Fibroblast of the aortic adventitia (primary cell): ENCODE measurements at places on chromosomes 4 and X.

DNA sequence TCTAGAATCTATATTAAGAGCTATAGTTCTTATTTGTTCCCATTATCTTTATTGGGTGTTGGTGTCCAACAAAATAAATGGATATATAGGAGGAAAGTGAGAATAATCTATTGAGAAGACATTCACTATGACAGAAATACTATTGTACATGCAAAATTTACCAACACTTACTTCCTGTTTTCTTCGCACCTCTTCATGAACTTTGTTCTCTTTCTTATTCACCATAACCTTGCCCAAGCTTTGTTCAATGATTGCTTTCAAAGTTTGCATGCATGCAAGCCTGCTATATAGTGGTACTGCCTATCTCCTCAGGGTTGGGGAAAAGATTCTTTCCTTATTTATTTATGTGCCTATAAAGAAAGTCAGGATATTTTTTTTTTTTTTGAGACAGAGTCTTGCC, 176.4 kb upstream of the JADE1 start:
- no peak for DNase-seq

DNA sequence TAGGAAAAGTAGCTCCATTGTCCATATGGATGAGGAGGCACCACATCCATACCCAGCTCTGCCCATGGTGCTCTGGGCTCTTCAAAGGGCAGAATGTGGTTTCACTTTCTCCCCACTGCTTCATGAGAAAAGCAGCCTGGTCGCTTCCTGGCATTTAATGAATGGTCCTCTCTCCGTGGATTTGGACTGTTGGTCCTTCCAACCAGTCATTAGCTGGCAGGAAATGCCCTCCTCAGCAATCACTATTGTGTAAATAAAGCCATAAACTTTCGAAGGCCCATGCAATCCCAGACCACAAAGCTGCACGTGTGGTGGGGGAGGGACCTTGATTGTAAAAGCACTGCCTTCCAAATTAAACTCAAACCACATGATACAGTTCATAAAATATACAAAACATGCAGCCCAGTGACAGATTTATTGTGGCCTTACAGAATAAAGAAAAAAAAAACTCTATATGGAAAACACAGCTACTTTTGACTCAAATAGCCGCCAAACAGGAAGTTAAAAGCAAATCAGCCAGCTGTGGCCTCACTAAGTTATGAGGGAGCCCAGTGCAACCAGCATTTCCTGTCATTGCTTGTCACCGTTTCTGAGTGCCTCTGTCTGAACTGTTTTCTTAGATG, 8.1 kb downstream of the MBNL3 start:
- DNase-seq, result peak; percentile 24

DNA sequence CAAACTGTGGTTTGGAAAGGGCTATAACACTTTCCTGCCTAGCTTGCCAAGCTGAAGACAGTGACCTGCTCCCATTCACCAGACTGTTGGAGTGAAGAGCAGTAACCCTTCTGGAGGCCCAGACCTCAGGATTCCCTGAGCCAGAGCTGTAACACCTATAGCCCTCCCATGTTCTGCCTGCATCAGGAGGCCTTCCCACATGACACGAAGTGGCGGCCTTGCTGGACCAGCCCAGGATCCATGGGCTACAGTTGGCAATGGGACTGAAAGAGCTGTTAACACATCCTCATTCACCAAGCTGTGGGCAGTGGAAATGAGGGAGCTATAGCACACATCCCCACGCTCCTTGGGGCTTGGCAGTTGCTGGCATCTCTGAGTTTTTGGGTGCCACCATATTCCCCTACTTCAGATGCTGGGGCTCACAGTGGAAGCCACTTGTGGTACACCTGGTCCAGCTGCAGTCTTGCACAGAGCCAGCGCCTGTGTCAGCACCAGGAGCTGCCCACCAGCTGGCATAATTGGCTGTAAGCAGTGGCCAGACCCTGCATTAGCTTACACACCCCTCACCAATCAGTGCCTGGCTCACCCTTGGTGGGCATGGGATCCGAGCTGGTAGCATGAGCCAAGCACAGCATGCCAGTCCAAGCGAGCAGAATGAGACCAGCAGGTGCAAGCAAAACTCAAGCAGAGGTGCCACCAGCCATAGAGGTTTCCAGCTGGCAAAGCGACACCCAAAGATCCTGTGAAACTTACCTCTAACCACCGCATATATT, 1029.3 kb downstream of the TECRL start:
- DNase-seq, result no peak

DNA sequence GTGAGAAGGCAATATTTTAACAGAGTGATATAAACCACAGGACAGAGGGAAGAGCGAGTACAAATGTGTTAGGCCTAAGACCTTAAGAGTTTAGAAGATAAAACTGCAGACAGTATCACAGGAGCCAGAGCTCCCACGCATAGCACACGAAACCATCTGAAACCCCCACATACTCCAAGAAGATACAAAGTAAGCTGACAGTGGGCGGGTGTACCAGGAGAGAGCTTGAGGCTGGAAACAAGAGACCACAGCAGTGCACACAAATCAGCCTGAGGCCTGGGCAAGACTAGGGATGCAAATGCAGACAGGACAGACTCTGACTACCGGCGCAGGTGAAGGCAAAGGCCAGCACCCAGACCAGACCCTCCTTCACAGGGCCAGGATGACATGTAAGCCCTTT, 54.1 kb upstream of the ARHGAP24 start:
- DNase-seq, result no peak

DNA sequence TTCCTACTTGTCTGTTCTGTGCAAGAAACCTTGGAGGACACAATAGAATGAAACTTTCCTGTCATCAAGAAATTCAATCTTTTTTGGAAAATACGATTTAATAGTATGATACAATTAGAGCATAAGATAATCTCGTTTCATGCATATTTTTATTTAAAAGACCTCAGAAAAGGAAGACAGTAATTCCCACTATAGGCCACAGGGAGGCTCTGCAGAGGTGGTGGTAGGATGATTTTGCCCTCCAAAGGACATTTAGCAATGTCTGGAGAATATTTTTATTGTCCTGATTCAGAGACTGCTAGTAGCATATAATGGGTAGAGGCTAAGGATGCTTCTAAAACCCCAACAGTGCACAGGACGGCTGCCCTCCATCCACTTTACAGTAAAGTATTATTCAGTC, 68.7 kb downstream of the PAK3 start:
- peak; percentile 4 for DNase-seq

DNA sequence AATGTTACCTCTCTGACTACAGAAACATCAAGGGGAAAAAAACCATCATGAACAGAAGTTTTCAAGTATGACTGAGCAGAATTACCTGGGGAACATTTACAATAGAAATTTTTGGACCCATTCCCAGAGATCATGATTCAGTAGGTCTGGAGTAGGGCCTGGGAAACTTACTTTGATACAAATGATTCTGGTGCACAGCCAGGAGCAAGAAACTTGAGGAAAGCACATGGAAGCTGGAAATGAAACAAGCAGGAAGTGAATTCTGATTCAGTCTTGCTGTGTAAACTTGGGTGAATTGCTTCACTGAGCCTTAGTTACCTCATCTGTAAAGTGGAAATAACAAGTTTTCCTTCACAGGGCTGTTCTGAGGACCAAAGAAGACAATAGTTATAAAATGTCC, 192.5 kb upstream of the TAPT1 start:
- DNase-seq, result peak; percentile 87

DNA sequence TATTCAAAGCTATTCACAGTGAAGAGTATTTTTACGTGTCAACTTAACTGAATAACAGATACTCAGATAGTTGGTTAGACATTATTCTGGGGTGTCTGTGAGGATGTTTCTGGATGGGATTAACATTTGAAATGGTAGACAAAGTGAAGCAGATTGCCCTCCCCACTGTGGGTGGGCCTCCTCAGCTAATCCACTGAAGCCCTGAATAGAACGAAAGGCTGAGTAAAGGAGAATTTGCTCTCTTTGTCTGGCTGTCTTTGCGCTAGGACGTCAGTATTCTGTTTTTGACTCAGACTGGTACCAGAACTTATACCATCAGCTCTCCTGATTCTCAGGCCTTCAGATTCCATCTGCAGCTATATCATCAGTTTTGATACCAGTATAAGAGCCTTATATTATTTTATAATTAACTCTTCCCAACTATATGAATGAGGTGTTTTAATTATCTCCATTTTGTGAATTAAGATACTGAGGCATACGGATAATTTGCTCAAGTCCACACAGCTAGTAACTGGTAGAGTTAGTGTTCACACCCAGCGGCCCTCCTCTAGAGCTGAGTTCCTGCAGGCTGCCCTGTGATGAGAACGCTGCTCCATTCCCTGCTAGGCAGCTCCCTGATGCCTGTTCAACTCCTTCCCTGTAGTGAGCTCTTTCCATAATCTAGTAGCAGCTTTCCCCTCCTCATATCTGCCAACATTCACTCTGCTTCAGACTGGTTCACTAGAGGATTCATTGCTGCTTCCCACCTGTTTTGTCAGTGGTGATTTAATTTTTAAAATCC, 87.5 kb downstream of the RBM46 start:
- no peak for DNase-seq

DNA sequence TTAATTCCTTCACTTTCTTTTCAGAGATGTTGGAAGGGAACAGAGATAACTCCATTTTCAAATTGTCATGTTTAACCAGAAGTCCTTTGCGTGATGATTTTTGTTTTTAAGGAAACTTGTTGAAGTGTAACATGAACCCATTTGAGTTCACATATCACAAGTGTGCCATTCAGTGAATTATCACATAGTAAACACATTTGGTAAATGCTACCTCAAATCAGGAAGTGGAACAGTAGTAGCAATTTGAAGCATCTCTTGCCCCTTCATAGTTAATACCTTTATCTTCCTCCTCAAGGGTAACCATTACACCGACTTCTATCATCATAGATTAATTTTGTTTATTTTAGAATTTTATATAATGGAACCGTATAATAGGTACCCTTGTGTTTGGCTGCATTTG, 35.8 kb downstream of the KDM6A start:
- DNase-seq, result no peak

DNA sequence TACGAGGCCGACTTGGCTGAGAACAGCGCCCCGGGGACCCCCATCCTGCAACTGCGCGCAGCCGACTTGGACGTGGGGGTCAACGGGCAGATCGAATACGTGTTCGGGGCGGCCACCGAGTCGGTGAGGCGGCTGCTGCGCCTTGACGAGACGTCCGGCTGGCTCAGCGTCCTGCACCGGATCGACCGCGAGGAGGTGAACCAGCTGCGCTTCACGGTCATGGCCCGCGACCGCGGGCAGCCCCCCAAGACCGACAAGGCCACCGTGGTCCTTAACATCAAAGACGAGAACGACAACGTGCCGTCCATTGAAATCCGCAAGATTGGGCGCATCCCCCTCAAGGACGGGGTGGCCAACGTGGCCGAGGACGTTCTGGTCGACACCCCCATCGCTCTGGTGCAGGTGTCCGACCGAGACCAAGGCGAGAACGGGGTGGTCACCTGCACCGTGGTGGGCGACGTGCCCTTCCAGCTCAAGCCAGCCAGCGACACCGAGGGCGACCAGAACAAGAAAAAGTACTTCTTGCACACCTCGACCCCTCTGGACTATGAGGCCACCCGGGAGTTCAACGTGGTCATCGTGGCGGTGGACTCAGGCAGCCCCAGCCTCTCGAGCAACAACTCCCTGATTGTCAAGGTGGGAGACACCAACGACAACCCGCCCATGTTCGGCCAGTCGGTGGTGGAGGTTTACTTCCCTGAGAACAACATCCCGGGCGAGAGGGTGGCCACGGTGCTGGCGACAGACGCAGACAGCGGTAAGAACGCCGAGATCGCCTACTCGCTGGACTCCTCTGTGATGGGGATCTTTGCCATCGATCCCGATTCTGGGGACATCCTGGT, 2.4 kb downstream of the PCDH7 start:
- peak; percentile 10 for DNase-seq

- DNase-seq, result no peak
These were observed 62.6 kb downstream of the MMRN1 start for GRCh38 chr4:89957046-89957926.

GRCh38 chr4:7607156-7607910, 172.6 kb upstream of the PSAPL1 start:
- no peak for DNase-seq

DNA sequence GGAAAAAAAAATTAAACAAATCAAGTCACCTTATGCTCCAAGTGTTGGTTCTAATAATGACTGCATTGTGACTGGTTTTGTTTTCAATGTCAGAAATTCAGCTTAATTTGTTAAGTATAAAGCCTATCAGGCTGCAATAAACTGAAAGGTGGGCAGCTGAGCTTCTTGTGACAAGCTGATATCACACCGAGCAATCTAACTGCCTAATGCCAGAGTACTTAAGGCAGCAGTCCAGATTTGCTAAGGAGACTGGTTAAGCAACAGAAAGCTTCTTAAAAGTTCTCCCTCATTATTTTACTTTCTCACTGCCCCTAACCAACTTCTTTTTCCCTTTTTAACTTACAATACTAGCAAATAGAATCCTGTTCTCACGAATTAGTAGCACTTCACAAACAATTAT, 201.0 kb downstream of the MAB21L2 start:
- peak; percentile 34 for DNase-seq

- DNase-seq, result no peak
These were observed 37.1 kb upstream of the ELF2 start for GRCh38 chr4:139214039-139214534.

DNA sequence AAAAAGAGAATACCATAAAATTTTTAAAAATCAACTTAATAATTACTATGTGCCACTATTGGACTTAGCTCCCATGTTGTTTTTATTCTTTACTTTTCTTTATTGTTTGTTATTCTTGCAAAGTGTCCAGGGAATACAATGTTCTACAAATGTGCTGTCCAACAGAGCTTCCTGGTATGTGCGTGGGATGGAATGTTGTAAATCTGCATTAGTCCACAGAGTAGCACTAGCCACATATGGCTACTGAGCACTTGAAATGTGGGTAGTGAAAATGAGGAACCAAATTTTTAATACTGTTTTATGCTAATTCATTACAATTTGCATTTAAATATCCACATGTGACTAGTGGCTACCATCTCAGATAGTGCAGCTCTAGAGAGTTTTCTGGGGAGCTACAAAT, 14.3 kb upstream of the CORIN start:
- peak; percentile 60 for DNase-seq

- peak; percentile 94 for DNase-seq
These were observed at the start of gene LRP2BP for GRCh38 chr4:185395238-185395955. Gene LRP2BP, minus strand, starts transcription at chr4:185395924. Its CDS starts 17,738 bp downstream, at chr4:185378186.

GRCh38 chr4:68693325-68694075, 23.0 kb upstream of the UGT2B15 start:
- no peak for DNase-seq

- peak; percentile 85 for DNase-seq
These were observed 51.9 kb downstream of the RBM47 start for GRCh38 chr4:40577588-40578253.

- DNase-seq, result peak; percentile 15
These were observed 51.5 kb upstream of the AMELX start for GRCh38 chrX:11241720-11242119.
